ENCODE measurements at places on chromosomes 7 and 10.

DNA sequence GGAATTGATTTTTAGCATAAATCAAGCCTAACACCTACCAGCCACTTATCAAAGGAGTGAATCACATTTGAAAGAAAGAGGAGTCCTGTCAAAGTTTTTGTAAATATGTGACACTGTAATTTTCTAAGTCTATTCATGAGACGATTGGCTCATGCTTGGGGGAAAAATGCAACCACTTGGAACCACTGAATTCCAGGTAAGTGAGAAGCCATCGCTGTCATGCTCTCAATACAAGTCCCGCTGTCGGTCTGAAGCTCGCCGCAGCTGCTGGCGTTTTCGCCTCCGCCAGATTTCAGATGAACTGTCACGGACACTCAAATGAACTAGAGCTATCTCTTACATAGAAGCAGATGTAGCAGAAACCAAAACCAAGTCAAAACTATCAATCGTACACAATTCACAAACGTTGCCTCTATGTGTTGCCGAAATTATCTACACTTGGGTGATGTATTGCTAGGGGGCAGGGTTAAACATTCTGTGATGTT is 279.8 kb upstream of the FZD8 start:
- no peak for DNase-seq

DNA sequence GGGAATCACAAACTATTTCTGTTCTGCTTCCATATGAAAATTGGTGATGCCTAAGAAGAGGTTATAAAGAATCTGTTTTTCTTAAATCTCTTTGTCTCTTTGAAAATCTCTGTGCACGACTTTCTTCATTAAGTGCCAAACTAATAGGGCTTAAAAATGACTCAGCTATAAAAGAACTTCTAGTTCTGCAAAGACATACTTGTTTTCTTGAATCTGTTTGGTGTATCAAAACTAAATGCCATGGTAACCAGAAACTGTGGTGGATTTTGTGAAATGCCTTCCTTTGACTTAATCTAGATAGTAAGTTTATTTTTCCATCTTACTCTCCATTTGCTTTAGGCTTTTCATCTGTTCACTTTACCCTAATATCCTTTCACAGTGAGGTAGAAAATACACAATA is 417.8 kb downstream of the PARD3 start:
- DNase-seq: no peak

DNA sequence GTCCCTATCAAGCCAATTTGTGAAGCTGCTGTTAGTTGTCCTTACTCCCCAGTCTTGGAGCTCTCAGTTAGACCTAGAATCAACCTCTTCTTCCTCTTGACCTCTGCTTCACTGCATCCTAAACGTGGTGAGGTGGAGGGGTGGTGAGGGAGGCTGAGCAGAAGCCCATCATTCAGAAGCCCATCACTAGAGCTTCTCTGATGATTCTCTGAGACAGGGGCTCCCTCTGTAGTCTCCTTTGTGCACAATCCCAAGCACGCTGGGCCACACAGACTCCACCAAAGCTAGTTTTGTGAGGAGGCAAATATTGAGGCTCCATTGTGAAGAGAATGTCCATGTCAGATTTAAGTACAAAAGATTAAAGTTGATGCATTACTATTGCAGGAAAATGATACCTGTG is 163.8 kb upstream of the PRSS1 start:
- no peak for DNase-seq

DNA sequence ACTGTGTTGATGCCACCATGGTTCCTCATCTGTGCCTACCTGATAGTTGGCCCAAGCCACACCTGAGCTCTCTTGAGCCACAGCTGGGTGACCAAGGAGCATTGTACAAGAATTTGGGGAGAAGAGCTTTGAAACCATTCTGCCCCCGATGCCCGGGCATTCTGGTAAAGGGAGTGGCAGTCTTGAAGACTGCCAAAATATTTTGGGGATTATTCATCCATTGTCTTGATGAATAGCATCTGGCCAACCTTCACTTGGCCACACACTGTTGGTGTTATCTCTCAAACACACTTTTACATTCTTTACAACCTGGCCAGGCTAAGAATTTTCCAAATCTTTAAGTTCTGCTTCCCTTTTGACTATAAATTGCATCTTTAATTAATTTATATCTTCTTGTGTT is 113.1 kb upstream of the PCBD1 start:
- DNase-seq: no peak

DNA sequence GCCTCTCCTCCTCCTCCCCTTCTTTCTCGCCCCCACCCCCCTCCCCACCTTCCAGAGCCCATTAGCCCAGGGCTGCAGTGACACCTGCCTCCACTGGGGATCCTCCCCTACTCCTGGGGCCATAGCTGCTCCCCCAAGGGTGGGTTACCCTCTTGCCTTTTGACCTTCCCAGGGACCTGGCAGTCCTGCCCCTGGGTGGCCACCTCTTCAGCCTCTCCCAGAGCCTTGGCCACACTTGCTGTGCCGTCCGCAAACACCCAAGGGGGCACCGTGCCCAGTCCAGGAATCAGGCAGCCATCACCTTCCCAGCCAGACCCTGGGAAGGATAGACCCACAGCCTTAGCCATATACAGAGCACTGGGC is 19.8 kb upstream of the CLDN4 start:
- no peak for DNase-seq

DNA sequence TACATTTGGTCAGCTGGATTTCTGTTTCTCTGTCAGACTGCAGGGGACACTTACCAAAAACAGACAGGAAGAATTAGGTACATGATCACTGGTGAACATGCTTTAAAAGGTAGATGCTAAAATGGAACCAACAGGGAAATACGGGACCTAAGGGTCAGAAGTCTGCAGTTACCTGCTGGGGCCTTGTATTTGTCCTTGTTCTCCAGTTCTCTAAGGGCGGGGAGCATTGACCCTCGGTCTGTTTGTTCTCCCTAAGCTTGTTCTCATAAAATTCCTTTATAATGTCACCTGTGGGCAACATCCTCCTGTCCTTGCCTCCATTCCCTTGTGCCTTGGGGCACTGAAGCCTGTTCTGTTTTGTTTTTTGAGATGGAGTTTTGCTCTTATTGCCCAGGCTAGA is 29.8 kb upstream of the MSMB start:
- no peak for DNase-seq
